Esophagus mucosa (tissue), 1 donor: ENCODE measurements at places on chromosomes 3 and 15.

GRCh38 chr15:101696829-101697228 lies 27.4 kb downstream of the TARS3 start:
- no peak for ATAC-seq

DNA sequence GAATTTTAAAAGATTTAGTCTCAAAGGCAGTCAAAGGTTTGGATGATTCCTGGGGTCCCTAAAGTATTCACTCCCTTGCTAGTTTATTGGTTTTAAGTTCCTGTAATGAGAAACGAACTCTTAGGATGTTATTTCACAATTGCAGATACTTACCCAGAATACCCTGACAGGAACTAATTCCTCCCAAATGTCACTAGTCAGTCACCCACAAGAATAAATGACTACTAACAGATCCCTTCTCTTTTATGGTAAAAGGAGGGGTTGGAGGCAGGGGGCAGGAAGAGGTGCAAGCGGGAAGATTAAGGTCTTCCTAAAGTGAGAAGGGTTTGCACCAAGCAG lies 174.2 kb upstream of the SLC2A2 start:
- no peak for ATAC-seq

DNA sequence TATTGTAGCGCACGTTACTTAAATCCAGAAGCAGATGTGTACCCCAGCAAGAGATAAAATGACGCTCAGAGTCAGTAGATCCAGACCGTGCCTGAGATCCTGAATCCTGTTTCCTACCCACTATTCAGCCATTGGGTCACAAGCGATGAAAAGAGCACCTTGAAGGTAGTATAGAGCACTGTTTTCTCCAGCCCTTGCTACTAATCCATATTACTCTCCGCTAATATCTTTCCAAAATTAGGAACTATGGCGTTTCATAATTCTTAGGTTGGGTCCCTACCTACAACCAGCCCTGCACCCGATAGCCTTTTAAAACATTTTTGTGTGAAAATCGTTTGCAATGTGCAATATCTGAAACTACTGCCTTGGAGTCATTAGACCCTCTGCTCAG lies 596 bp downstream of the BTD start:
- peak; percentile 1 for ATAC-seq

GRCh38 chr15:76996076-76996525 lies 1.2 kb downstream of the PSTPIP1 start:
- ATAC-seq: no peak

GRCh38 chr3:32405155-32405554 lies 13.5 kb downstream of the CMTM7 start:
- ATAC-seq: no peak

GRCh38 chr3:105733356-105733755 lies 135.5 kb downstream of the CBLB start:
- ATAC-seq: no peak

GRCh38 chr3:73215901-73216300 lies 154.4 kb downstream of the EBLN2 start:
- ATAC-seq: no peak

GRCh38 chr15:93860701-93861100 lies 370.7 kb upstream of the MCTP2 start:
- no peak for ATAC-seq

DNA sequence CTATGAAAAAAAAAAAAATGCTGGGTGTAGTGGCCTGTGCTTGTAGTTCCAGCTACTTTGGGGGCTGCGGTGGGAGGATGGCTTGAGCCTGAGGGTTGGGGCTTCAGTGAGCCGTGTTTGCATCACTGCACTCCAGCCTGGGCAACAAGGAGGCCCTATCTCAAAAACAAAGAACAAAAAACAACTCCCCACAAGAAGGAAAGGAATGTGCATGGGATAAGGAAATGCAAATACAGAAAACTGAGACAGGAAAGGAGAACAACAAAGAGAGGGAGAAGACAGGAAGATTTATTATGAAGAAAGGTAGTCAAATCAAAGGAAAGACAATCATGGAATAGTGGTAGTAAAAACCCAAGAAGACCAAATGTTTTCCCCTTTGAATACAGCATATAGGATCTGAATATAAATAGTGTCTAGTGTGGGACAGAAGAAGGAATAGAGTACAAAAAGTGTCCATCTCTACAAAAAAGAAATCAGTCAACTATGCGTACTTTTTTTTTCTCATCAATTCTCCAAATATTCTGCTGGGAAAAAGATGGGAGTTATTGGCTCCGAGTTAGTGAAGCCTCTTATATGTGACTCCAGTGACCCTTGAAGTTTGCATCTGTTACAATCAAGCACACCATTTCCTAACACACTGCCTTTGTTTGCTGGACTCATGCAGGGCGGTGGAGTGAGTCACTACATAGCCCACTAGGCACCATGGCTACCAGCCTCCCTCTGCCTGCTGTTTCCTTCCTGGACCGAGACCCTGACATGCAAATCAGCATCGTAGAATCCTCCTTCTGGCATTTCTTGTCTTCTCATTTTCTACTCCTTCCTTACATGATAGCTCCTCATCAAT lies 101.2 kb upstream of the PTX3 start:
- ATAC-seq: no peak

DNA sequence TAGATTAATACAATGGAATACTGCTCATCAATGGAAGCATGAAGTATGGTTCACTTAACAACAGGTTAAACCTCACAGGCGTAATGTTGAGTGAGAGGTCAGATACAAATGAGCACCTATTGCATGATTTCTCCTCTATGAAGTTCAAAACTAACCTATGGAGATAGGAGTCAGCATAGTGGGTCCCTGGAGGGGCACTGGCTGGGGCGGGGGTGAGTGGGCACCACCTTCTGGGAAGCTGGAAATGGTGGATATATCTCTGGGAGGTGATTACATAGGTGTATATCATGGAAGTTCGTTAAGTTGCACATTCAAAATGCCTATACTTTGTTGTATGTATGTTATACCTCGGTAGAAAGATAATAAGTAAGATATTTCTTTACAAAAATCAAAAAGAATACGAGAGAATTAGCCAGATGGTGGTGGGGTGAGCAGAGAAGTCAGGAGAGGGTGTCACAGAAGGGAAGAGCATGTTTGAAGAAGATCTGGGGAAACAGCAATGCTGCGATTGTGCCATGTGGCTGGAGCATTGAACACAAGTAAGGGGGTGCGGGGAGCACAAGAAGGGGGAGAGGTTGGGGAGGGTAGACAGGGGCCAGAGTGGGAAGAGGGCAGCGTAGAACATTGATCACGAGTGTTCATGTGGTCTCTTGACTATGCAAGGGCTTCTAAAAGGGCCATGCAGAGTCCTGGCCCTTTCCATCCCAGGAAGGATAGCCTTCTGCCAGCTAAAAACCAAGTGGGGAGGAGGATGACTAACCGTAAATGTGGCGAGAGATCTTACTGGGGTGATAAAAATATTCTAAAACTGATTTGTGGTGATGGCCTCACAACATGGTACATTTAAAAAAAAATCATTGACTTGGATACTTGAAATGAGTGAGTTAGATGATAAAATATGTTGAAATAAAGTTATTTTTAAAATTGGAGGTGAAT lies 30.2 kb downstream of the ITGA11 start:
- no peak for ATAC-seq

GRCh38 chr3:33716227-33716626 lies 1.8 kb downstream of the CLASP2 start:
- no peak for ATAC-seq

DNA sequence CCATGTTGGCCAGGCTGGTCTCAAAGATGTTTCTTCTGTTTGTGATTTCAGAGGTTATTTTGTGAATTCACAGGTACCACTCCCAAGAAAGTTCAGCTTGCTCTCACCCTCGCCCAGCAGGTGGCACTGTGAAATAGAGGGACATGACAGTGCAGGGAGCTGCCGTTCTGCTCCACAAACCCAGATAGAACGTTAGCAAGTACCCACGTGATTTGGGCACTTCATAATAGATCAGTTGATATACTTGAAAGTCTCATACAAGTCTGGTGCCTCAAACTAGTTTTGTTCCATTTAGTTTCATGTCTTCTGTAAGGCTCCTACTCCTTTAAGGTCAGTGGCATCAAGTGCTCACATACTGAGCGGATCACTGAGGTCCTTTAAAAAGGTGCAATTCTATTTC lies 45.5 kb downstream of the FILIP1L start:
- ATAC-seq: peak; percentile 92

DNA sequence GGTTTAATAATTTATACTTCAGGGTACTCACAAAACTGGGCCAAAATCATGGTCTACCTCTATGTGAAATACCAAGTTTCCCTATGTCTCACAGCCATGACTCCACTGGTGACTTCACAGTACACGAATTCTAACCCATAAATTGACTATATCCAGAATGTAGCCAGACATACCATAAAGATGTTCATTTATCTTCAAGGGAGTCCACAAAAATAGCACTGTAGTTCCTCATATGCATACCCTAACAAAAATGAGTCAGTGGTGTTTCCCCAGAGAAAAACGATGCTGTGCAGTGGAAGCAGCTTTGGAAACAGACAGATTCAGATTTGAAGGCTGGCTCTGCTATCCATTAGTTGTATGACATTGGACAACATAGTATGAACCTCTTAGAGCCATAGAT lies 438.8 kb downstream of the FHIT start:
- ATAC-seq: no peak

DNA sequence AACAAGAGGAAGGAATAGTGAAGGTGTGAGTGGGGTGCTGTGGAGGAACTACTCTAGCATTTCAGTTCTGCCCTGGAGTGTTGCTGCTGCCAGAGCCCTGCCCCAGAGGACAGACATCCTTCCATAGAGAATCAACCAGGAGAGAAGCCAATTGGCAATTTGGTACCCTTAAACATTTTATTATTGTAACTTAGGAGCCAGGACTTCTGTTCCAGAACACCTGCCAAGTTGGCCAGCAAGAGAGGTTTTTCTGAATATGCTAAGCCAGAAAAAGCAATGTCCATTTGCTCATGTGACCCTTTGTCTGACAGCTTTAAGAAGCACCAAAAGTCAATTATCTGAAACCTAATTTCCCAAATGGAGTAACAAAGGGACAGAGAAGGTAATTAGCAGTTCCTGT lies 264.9 kb downstream of the MEX3B start:
- no peak for ATAC-seq

DNA sequence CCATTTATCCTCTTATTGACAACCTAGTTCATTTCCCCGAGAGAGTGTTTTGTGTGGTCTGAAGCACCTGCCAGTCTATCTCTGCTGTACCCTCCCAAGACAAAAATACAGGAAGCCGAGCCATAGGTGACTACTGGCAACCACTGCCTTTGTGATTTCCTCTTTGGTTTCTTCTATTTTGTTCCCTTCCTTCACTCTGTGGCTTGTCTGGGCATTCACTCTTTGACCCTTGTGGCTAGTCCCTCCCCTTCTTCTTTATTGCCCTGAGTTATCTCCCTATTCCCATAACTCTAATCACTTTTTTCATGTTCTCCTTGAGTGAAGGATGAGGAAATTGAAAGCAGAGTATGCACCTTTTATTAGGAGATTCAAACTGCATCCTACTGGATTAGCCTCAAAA lies at the start of gene ADGRG7:
ADGRG7 (plus strand) TSS at position 297 of the 400 bp plus-strand sequence. CDS start 256 bp downstream, outside the sequence.
- no peak for ATAC-seq

DNA sequence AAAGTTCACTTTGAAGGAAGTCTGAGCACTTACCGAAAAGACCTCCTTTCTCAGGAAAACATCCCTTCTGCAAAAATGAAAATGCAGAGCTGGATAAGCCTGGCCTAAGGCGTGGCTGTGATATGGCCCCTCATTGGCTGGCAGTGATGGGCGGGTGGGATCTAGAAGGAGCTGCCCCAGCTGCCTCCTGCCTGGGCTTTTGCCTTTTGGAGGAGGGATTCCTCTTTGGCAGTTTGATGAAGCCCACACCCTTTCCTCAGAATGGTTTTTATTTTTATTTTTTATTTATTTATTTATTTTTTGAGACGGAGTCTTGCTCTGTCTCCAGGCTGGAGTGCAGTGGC lies 4.0 kb upstream of the DZIP1L start:
- no peak for ATAC-seq

- no peak for ATAC-seq
Observed at GRCh38 chr3:158568784-158569183, 2.2 kb upstream of the MLF1 start.

DNA sequence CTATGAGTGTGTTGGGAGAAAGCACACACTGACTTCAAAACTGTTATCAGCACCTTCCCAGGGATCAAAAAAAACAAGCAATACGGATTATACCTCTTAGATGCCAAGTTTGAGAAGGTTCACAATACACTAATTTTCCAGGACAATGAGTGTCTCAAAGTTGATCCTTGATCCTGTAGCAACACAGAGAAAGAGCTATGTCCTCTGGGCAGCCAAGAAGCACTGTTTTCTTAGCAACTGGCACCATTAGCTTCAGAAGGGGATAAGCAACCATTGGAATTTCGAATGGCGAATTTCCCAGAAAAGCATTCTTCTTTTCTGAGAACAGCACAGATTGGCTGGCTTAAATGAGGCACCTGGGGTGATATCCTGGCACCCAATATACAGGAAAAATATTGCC lies 270.3 kb upstream of the RORA start:
- ATAC-seq: no peak

DNA sequence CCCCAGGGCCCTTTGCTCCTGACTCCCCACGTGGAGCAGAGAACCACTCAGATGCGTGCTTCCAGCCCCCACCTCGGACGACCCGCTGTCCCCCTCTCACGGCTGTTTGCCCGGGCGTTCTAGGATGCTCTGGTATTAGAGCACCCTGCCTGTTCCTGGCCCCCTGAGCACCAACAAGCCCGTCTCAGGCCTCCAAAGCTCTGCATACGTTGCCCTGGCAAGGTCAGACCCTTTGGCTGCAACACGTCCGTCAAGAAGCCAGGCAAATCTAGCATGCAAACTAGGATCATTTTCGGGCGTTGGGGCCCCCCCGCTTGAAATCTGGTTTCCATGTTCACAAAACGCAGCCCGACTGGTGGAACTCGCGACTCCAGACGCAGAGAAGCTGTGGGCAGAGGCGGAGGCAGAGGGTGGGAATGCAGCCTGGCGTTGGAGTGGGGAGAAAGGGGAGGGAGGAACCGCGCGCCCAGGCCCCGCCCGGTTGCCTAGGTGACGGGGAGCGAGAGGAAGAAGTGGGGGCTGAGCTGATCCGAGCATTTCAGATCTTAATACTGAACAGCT lies 86.2 kb upstream of the PIAS1 start:
- ATAC-seq: peak; percentile 63

GRCh38 chr3:95460274-95460673 lies 1354.1 kb upstream of the EPHA6 start:
- ATAC-seq: no peak

- ATAC-seq: no peak
Observed at GRCh38 chr15:58699769-58700168, 49.7 kb downstream of the ADAM10 start.

- ATAC-seq: no peak
Observed at GRCh38 chr3:116914004-116914403, 204.4 kb downstream of the TUSC7 start.

DNA sequence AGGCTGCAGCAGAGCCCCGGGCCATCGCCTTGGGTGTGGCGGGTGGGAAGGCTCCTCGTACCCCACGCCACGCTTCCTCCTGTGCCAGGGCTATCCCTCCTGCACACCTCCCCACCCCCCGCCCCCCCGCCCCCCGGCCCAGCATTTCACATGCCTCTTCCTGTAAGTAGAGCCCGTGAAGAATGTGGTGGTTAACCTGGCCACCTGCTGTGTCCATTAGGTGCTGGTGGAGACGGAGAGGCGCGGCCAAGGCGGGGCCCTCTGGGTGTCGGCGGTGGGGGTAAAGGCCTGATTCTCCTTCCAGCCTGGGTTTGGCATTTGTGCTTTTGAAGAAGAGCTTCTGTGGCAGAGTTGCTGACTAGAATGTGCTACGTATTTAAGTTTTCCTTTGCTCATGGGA lies 127.8 kb downstream of the CHDH start:
- no peak for ATAC-seq
